Stimulated activated CD4-positive, alpha-beta T cell treated with anti-CD3 and anti-CD28 coated beads, Interleukin-1b, Interleukin-23, amount 100 ng/mL, for 48 hours (primary cell): ENCODE measurements at places on chromosomes 12 and 14.

- no peak for DNase-seq
Observed at GRCh38 chr14:45082420-45082819, 1.5 kb upstream of the PRPF39 start.

GRCh38 chr14:97046967-97047366 lies 249.8 kb downstream of the VRK1 start:
- no peak for DNase-seq

GRCh38 chr12:86838711-86839110 lies 582.5 kb upstream of the MGAT4C start:
- DNase-seq: no peak

- DNase-seq: no peak
Observed at GRCh38 chr14:68580096-68580645, 212.7 kb downstream of the ZFP36L1 start.

- DNase-seq: no peak
Observed at GRCh38 chr12:80756875-80757274, 40.2 kb downstream of the MYF5 start.

GRCh38 chr14:47189911-47190484 lies 485.4 kb downstream of the MDGA2 start:
- DNase-seq: no peak

- DNase-seq: no peak
Observed at GRCh38 chr14:33449268-33449667, 501.6 kb downstream of the EGLN3 start.

- DNase-seq: no peak
Observed at GRCh38 chr14:58822856-58823255, 185.1 kb downstream of the DACT1 start.

DNA sequence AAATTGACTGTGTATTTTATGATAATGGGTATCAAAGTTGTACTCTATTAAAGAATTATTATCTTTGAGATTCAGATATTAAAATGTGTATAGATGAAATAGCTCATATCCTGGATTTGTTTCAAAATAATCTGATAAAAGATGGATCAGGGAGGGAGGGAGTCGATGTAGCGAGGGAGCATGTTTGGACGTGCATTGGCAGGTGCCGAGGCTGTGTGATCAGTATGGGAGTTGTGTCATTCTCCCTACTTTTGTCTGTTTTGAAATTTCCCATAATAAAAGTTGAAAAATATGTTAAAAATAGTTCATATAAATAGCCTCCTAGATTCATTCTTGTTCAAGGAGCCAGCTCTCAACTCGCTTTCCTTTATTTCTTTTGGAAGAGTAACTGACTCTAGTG lies 171.6 kb upstream of the HIF1A start:
- DNase-seq: no peak

- DNase-seq: no peak
Observed at GRCh38 chr14:54301359-54301758, 95.4 kb upstream of the CDKN3 start.

GRCh38 chr12:62643486-62643885 lies 176.9 kb downstream of the MON2 start:
- DNase-seq: no peak

- DNase-seq: no peak
Observed at GRCh38 chr12:123966596-123966995, 6.0 kb downstream of the CCDC92 start.

DNA sequence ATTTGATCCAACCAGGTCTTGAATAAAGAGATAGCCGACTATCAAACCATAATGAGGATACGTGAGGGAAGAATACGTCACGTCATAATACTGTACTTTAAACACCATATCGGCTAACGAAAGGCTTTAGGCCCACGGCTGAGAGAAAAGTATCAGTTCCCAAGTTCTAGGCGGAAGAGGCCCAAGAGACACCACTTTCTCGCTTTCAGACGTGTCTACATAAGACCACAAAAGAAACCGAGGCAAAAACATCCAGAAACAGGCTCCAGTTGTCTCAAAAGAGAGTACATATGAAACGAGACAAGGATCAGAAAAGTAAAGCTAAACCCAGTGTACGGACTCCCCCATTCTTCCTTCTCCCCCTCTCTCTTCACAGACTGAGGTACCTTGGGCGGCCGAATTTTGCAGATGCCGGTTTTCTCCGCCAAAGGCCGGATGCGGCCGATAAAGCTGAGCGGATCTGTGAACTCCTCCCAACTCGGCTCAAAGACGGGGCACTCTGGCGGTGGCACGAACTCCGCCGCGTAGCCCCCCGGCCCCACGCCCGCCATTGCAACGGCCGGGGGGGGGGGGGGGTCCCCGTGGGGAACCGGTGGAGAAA lies 479 bp downstream of the KDM5A start:
- peak; percentile 47 for DNase-seq

GRCh38 chr14:103029936-103030335 lies 27.4 kb downstream of the CDC42BPB start:
- no peak for DNase-seq

- no peak for DNase-seq
Observed at GRCh38 chr12:50401500-50402081, 906 bp downstream of the LARP4 start.

GRCh38 chr14:76921088-76921399 lies 94.8 kb downstream of the LRRC74A start:
- no peak for DNase-seq

- no peak for DNase-seq
Observed at GRCh38 chr14:35383569-35384454, 20.7 kb downstream of the NFKBIA start.

DNA sequence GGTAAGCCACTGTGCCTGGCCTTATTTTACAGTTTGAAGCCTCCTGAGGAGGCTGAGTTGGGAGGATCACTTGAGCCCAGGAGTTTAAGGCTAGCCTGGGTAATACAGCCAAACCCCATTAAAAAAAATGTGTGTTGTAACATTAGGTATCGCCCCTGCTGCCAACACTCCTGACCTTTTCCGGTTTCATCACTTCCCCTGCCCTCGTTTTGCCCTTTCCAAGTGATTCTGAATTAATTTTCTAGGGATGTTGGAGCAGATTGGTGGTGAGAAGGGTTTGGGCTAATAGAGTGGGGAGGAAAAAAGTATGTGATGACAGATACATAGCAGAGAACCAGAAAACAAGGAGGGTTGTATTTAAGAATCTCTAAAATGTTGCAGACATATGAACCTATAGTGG lies 25.6 kb upstream of the C12orf71 start:
- DNase-seq: no peak
